ENCODE measurements at places on chromosomes 6 and 20.

DNA sequence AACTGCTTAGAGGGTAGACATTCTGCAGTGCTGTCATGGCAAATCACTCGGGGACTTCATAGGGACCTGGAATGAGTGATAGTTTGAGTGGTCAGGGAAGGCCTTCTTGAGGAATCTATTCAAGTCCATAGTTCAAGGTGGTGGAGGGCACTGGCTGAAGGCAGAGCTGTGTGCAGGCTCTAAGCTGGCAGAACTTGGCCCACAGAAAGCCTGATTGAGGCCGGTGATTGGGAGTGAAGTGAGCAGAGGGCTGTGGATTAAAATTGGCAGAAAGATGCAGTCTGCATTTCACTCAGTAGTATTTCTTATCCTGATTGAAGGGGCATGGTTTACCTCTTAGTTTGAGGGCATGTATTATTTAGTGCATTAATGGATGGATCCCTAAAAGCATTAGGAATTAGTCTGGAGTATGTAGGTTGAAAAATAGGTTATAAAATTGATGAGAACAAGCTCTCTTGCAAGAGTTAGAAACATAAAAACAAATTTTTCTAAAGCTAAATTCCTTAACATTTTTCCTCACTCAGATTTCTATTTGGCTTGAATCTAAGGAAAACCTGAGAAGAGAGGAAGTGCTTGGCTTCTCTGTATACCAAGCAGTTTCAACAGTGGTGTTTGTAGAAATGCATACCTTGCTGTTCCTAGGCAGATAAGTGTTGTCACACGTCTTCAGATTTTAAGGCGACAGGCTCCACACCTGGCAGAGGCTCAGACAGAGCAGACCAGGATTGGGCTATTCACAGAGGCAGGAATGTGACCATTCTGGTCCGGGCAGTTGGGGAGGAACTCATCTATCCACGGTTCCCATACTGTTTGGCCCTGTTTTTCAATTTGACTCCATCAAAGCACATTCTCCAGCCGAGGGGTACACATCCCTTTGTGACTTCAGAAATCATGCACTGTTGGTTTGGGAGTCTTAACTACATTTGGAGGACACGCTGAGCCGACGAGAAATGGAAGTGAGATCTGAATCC lies 45.2 kb downstream of the UTRN start:
- DNase-seq = no peak

DNA sequence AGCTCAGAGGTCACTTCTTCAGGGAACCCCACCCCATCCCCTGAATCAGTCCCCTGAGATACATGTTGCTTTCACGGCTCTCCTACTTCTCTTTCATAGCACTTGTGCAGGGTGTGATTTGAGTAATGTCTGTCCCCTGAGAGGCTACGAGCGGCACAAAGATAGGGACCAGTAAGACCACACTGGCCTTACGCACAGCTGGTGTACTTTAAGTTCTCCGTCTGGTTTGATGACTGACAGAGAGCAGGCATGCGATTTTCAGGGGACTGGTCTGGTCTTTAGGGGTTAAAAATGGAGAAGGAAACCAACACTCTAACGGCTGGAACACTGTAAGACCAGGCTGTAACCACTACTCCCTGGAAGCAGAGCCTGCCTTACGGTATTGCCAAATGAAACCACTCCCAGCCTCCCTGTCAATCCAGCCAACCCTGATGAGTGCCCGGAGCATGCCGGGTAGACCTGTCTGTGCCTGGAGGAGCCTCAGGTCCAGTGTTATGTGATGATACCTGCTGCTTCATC lies 47.1 kb downstream of the ELMO2 start:
- no peak for DNase-seq

DNA sequence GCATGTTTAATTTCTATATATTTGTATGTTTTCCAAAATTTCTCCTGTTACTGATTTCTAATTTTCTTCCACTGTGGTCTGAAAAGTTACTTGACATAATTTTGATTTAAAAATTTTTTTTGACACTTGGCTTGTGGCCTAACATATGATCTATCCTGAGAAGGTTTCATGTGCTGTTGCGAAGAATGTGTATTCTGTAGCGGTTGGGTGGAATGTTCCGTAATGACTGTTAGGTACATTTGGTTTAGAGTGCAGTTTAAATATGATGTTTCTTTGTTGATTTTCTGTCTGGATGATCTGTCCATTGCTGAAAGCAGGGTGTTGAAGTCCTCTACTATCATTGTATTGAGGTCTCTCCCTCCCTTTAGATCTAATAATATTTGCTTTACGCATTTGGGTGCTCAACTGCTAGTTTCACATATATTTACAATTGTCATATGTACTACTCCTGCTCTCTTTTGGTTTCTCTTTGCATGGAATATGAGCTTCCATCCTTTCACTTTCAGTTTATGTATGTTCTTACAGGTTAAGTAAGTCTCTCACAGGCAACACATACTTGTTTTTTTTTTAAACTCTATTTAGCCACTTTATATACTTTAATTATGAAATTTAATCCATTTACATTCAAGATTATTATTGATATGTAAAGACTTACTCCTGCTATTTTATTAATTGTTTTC lies 19.5 kb upstream of the EDN1 start:
- DNase-seq = peak; percentile 18

- DNase-seq = no peak
Observed at GRCh38 chr6:5950361-5950785, 56.4 kb downstream of the NRN1 start.

- DNase-seq = no peak
Observed at GRCh38 chr6:36133912-36134311, 3.6 kb downstream of the MAPK13 start.

- DNase-seq = no peak
Observed at GRCh38 chr6:30656513-30656912, 9.6 kb downstream of the C6orf136 start.

GRCh38 chr6:13278164-13278563 lies 50.2 kb downstream of the TBC1D7 start:
- no peak for DNase-seq

GRCh38 chr6:111480988-111481822 lies 1.8 kb downstream of the REV3L start:
- no peak for DNase-seq

DNA sequence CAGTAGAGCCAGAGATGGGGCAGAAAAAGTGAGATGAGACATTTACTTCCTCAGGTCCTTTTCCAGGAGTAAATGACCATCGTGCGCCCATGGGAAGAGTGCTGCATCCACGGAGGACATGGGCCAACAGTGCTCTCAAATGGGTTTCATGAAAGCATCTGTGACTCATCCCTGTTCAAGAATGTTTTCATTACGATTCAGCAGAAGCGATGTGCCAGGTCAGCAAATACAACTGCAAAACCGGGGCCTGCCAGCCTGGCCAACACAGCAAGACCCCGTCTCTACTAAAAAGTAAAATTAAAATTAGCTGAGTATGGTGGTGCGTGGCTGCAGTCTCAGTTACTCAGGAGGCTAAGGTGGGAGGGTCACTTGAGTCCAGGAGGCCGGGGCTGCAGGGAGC lies 125.1 kb downstream of the LY86 start:
- DNase-seq = no peak

GRCh38 chr6:35911871-35912653 lies 8.8 kb downstream of the SRPK1 start:
- no peak for DNase-seq

- DNase-seq = no peak
Observed at GRCh38 chr6:166563805-166564204, 22.7 kb downstream of the RAMACL start.

GRCh38 chr20:7667194-7667593 lies 273.1 kb downstream of the HAO1 start:
- no peak for DNase-seq

DNA sequence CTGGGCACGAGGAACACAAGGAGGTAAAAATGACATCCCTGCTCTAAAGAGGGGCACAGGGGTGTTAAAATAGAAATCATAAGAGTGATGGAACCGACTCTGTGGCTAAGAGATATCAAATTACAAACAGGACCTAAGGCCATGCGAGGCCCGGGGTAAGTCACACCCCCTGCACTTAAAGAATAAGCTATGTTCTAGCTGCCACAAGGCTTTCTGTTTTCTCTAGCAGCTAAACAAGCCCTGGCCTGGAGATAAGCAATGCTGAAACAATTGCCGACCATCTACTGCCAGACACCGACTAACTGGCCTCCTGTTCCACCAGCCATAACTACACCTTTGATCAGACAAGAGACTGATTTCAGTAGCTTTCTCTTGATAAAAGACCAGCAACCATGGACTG lies 32.4 kb downstream of the MDGA1 start:
- no peak for DNase-seq

GRCh38 chr20:588476-588875 lies 21.6 kb downstream of the TCF15 start:
- DNase-seq = no peak

DNA sequence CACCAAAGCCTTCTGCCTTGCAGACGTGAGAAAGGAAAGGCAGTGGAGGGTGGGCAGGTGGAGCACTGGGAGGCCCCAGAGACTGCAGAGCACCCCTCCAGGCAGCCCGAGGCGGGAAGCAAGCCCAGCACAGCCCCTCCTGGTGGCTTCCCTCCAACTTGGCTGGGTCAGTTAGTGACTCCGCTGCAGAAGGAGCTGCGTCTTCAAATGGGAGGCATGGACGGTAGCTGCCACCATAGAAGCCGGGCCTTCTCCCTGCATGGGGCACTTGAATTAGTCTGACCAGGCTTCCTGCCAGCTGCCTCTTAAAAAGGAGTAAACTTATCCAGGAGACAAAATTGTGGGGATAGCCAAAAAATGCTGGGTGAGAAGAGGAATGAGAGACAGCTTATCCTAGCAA lies 88.0 kb upstream of the RPS6KA2 start:
- DNase-seq = no peak

GRCh38 chr6:15349379-15349778 lies 103.5 kb downstream of the JARID2 start:
- DNase-seq = no peak

DNA sequence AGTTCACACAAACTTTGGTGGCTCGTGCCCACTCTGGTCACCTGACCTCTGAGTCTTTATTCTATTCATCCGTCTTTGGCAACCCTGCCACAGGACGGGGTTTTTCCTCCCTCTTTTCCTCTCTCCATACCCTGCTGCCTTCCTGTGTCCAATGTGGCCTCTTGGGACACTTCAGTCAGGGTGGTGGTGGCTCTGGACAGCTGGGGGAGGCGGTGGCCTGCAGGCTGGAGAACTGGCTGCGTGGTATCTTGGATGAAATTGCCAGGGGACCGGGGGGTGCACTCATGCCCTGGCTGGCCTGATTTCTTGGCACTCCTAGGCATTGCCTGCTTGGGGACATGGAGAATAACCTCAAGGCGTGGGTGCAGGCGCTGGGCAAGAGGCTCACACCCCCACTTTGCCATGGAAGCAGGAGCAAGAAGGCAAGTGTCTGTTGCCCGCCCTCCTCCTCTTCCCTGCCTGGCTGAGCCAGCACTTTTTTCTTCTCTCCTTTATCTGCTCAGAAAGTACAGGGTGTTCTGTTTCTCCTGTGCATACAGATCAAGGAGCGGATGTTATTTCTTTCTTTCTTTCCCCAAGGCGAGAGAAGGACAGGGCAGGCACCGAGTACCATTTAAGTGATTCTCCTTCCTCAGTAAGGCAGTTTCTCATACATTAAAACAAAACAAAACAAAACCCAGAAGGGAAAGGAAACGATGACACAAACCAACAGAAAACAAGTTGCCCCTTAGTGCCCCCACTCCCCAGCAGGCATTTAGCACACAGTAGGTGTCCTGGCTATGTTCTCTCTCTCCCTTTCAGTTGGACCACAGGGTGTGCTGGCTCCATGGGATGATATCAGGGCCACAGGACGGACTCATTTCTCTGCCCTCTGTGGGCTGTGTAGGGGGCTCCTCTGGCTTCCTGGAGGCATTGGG lies 155.5 kb upstream of the RNF24 start:
- DNase-seq = no peak

DNA sequence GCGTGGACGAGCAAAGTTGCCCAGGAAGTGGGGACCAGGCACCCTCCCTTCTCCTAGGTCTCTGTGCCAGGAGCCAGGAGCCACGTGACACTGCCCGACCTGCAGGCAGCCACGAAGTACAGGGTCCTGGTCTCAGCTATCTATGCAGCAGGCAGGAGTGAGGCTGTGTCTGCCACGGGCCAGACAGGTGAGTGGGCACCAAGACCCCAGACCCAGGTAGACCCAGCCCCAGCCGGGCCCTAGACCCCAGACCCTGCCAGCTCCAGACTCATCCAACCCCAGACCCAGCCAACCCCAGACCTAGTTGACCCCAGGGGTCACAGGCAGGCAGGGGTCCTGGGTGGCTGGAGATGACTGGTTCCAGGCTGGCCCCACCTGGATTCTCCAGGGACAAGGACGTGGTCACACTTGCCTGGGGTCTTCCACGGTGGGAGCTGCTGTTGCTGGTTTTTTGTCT lies 21.1 kb downstream of the COL20A1 start:
- DNase-seq = no peak

DNA sequence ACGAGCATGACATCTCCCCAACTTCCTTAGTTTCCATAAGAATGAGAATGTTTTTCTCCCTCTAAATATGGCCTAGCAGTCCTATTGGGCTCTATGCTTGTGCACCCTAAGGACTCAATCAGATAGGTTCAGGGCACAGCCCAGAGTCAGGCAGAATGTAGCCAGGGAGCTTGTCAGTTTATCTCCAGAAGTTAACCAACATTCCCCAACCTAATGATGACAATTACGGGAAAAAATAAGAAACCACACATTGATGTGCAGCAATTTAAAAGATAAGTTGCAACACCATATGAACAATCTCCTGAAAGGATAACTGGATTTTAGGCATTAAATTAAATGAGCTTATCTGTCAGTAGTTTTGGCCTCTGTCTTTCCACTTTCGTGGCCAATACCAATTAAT lies 71.1 kb downstream of the HDDC2 start:
- DNase-seq = no peak

GRCh38 chr20:51019656-51020592 lies 3.0 kb downstream of the KCNG1 start:
- DNase-seq = no peak

GRCh38 chr6:6333501-6333900 lies 13.0 kb upstream of the F13A1 start:
- DNase-seq = no peak

GRCh38 chr20:45020236-45020886 lies 54.0 kb downstream of the STK4 start:
- no peak for DNase-seq

DNA sequence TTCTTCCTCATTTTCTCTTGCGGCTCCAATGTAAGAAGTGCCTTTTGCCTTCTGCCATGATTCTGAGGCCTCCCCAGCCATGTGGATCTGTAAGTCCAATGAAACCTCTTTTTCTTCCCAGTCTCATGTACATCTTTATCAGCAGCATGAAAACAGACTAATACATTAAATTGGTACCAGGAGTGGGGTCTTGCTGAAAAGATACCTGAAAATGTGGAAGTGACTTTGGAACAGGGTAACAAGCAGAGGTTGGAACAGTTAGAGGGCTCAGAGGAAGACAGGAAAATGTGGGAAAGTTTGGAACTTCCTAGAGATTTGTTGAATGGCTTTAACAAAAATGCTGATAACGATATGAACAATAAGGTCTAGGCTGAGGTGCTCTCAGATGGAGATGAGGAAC lies 316.7 kb upstream of the HS3ST5 start:
- no peak for DNase-seq

DNA sequence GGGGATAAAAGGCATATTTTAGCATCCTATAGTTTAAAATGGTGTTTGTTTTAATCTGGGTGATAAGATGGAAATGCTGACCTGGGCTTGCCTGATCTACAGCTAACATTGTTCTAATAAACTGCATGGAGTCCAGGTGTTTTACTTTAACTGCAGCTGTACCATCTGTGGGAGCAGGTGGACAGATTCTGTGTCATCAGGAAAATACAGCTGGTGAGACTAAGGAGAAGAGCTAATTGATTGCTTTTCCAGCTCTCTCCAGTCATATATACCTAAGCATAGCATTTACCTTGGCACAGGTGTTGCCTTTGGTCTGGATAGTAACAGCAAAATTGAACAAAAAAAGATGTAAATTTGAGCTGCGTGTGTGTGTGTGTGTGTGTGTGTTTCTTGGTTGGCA lies 31.6 kb downstream of the CBFA2T2 start:
- DNase-seq = no peak
